ENCODE measurements at places on chromosomes 11 and 22. TPM values are rescaled to one million over a fixed set of nuclear protein-coding genes. Genes with fewer than 3 reads are reported as not detected.

- no peak for DNase-seq
Measured at GRCh38 chr11:79311461-79311860, 129.4 kb downstream of the TENM4 start.

GRCh38 chr11:8841899-8842298 lies 69.1 kb upstream of the AKIP1 start:
- DNase-seq, result peak; percentile 74

GRCh38 chr11:68293708-68294107 lies 18.7 kb upstream of the LRP5 start:
- DNase-seq, result no peak

DNA sequence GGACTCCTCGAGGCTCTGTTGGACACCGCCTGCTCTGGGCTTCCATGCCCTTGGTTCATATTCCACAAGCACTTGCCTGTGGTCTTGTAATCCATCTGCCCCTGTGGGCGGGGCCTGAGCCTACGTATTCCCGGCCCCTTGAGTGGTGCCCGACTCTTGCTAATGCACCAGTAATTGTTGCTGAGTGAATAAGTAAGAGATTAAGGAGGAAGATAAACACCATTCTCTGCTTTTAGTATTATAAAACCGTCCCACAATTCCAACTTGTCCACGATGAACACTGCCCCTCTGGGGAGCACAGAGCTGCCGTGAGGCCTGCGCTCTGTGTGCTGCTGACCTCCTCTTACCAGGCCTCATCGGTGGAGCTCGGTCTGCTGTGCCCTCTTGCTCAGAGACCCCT lies 50.3 kb downstream of the MICAL2 start:
- no peak for DNase-seq

PI4KA gene
- 17.2 TPM for total RNA-seq

- DNase-seq, result peak; percentile 36
Measured at GRCh38 chr22:30309951-30310741, 16.6 kb downstream of the TBC1D10A start.

- no peak for DNase-seq
Measured at GRCh38 chr11:128629516-128630106, 42.3 kb upstream of the ETS1 start.

DNA sequence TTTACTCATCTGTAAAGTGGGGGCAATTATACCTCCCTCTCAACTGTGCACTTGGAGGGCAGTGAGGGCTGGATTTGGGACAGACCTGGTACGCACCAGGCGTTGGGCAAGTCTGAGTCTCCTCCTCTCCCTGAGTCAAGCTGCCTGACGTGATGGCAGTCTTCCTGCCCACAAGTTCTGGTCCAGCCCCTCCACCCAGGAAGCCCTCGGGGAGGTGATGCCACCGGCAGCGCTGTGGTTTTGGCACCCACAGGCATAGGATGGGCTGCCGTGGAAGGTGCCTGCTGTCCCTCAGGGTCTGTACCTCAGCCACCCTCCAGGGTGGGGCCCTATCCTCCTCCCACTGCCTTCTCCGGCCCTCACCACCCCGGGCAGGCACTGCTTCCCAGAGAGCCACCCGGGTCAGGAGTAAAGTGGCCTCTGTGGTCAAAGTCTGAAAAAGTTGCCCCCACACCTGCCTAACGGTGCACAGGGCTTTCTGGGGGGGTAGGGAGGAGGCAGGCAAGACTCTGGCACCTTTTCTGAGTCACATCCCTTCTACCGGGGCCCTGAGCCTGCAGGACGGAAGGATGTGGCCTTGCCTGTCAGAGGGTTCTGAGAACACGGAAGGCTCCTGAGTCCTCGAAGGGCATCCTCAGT lies 6.5 kb upstream of the APOBEC3H start:
- no peak for DNase-seq

DNA sequence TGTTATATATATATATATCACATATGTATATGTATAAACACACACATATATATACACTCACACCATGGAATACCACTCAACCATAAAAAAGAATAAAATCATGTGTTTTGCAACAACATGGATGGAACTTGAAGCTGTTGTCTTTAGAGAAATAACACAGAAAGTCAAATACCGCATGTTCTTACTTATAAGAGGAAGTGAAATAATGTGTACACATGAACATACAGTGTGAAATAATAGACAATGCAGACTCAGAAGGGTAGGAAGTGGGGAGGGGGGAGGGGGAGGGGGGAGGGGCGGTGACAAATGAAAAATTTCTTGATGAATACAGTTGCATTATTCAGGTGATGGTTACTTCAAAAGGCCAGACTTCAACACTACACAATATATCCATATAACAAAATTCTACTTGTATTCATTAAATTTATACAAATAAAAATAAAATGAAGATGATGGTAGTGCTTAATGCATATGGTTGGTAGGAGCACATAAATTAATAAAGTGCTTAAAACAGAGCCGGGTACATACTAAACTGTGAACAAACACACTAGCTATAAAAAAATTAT lies 5.8 kb upstream of the OR5B2 start:
- no peak for DNase-seq

GRCh38 chr11:130718120-130718519 lies 198.2 kb downstream of the SNX19 start:
- no peak for DNase-seq

Data from lung microvascular endothelial cell (primary cell).